ENCODE measurements at places on chromosomes 2 and 18.

- DNase-seq = no peak
These were observed 14.4 kb downstream of the RAB12 start for GRCh38 chr18:8623549-8624106.

DNA sequence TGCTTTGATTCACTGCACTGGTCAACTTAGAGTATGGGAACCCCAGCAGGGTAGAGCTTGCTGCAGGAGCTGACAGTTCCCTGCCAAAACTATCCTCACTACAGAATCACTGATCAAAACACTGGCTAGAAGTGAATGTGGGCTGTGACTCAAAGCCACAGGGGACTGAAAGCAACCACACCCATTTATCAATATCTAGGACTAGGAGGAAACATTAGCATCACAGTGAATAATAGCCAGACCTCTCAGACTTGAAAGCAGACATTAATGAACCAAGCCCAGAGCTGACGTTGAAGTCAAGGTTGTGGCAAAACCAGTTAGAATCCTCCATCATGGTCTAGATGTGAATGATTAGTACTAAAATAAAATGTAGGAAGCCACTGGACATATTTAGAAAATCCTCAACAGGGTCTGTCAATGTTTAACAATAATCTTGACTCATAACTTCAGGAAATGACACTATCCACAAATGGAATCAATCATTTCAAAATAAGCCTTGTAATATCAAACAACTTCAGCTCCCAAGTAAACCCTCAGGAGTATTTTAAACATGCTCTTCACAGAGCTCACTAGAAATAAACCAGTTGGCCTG, 131.4 kb downstream of the CDH20 start:
- no peak for DNase-seq

DNA sequence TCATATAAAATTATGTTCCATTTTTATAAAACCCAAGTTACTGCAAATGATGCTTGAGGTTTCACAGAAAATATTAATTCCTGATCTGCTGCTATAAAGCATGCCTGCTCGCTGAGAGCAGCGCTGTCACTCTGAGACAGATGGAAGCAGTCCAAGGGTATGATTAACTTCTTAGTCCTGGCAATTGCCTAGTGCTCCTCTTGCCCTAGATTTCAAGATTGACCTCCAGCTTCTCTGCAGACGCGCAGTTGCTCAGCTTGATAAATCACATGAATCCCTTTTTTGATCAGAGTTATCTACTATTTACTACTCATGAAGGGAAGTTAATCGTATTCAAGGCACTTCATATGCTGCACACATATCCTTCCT, 154.6 kb upstream of the REV1 start:
- DNase-seq = no peak

DNA sequence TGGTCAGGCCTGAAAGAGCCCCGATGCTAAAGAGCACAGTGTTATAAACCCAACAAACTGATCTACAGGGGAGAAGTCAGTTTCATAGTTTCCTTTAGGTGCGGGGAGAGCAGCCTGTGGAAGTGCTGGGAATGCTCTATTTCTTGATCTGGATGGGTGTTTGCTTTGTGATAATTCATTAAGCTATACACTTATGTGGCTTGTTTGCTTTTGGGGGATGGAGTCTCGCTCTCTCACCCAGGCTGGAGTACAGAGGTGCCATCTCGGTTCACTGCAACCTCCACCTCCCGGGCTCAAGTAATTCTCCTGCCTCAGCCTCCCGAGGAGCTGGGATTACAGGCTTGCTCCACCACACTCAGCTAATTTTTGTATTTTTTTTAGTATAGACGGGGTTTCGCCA, 30.1 kb upstream of the CEP68 start:
- no peak for DNase-seq

DNA sequence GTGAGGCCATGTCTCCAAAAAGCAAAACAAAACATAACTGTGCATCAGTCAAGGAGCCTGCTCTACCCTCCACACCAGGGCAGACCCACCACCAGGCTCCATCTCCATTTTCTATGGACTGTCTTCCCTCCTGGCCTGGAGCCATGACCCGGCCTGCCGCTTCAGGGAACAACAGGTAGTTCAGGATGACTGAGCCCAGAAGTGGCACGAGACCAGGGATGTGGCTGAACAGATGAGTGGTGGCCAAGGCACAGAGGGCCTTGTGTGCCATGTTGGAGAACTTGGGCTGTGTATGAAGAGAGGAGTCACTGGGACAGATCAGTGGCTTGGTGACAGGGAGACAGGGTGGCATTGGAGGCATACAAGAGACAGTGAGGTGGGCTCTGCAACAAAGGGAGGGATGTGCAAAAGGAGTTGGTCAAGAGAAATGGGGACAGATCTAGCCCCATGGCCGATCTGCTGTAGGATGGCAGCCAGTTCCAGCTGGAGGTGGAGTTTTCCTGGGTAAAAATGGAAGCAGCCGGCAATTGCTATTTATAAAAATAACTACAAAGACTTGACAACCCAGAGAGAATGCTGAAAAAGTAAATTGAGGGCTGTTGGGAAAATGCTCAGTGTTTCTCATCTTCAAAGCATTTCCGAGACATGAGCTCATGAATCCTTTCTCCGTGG, 35.0 kb downstream of the TMEM177 start:
- DNase-seq = no peak

DNA sequence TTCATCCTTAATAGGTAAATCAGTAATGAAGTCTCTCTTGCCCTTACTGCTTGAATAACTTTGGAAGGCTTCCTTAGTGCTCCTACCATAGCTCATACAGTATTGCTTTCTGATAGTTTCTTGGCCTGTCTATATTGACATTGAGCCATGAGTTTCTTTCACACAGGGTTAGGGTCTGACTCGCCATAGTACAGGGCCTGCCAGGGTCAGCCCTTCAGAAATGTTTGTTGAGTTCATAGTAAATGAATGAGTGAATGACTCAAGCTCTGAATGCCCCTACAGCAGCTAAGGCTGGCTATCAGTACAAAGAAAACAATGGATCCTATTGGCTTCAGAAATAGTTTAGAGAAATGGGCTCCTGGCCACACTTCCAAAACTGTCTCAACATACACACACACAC, 65.0 kb upstream of the LRATD1 start:
- DNase-seq = no peak

DNA sequence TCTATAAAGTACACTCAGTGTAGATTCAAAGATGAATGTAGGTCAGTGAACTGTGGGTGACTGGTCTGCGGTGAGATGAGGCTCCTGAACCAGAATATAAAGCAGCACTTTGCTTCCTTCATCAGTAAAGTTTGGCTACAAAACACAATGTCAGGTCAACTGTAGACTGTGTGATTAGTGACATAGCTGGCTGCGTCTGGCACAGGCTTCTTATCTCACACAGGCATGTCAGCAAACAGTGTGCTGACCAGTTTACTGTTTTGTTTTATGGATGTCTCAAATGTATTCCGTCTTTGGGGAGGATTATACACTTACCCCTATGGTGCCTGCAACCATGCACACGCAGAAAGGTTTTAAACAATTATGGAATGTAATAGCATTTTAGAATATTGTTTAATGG, 87.1 kb downstream of the ZNF236 start:
- DNase-seq = no peak

- peak; percentile 29 for DNase-seq
These were observed 62.0 kb downstream of the CACNB4 start for GRCh38 chr2:152036611-152037469.

GRCh38 chr2:24571828-24572442, 80.9 kb downstream of the NCOA1 start:
- no peak for DNase-seq

DNA sequence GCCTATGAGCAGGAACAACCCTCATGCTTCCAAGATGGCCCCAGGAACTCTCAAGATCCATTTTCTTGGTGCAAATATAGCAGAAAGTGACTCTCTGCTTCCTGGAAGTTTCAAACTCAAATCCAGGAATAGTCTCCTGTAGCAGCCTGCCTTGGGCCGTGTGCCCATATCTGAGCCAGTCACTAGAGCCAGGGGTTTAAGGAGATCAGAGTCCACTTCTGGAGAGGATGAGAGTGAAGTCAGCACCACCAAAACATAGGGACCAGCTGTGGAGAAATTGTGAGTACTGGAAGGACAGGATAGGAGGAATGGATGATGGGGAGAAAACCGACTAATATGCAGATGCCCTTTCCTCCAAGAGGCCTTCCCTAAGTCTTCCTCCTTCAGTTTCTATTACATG, 33.2 kb downstream of the PSD4 start:
- DNase-seq = no peak

DNA sequence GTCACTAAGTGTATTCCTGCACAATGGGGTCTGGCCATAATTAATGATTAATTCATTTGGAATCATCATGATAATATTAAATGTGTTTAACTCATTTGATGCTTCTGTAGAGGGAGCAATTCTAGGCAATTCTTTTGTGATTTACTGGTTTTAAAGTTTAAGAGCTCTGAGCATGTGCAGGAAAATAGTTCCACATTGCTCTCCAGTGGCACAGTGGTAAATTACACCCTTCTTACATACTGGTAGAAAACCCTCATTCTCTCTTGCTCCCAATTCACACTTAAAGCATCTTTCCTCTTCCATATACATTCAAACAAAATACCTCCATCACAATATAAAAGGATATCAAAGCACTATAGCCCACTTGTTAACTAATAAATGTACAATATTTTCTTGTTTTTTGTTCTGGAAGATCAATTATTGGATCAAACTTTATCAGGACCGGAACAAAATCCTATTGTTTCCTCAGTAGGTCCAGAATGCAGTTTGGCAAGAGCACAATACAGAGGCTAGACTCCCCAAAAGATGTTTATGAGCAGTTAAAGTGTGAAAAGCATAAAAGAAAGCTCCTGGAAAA, 844.3 kb downstream of the MBD2 start:
- no peak for DNase-seq

GRCh38 chr2:36147670-36148390, 207.7 kb upstream of the CRIM1 start:
- no peak for DNase-seq

GRCh38 chr2:134988994-134989605, 58.1 kb downstream of the MAP3K19 start:
- no peak for DNase-seq

DNA sequence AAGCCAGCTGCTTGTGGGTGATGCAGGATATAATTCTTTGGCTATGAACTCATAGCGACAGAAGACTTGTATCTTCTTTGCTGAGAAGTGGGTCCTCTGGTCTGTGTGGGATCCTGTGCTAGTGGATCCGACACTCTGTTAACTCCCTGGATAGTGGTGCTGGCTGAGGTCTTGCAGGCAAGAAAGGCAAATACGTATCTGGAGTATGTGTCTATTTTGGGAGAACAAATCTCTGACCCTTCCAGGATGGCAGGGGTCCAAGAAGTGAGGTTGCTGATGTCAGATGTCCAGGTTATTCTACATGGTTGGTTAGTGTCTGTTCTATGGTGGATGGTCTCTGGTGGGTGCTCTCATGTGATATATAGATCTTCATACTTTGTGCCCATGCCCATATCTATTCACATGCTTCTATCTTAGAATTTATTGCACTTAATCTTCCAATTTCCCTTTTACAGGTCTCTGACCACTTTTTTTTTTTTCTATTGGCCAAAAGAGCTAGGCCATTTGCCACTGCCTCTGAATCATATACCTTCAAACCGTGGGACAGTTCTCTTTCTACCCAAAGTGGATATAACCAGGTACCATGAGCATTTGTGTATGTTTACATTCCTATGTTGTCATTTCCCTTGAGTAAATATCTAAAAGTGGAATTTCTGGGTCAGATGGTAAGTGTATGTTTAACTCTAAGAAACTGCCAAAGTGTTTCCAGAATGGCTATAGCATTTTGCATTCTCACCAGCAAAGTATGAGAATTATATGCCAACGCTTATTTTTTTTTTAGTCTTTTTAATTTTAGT, 45.1 kb upstream of the RBMS1 start:
- DNase-seq = no peak

GRCh38 chr2:88320076-88320773, 132.3 kb downstream of the FOXI3 start:
- DNase-seq = no peak

- DNase-seq = no peak
These were observed 1387.7 kb downstream of the SUCLG1 start for GRCh38 chr2:83071352-83071751.

- no peak for DNase-seq
These were observed 235.4 kb upstream of the FANCL start for GRCh38 chr2:58476556-58476955.

DNA sequence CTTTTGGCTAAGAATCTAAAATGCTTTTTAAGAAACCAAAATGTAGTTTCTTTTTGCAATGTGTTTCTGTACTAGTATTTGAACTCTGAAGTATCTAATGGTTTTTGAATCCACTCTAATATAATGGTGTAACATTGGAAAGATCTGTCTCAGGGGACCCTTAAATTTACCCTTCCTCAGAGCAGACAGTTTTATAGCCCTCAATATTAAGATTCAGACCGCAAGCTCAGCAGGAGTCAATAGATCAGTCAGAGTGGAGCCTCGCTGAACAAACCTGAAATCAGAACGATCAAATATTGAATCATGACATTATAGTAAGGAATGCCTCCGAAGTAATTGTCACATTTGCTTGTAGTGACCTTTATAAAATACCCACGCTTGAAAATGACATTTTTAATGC, 18.3 kb downstream of the SGPP2 start:
- DNase-seq = no peak

DNA sequence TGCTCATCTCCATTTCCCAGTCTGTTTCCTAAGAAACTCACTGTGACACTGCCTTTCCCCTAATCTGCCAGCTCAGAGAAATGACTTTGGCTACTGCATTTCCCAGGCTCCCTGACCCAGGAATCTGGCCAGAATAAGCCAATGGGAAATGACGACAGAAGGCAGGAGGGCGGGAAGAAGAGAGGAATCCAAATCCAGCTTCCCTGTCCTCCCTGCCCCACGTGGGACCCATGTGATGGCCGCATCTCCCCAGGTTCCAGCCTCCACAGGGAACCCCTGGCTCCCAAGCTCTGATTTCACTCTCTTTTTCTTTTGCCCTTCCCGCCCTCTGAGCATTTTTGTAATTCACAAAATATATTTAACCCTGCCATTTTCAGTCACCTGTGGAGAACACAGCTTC, 37.8 kb upstream of the RAB12 start:
- DNase-seq = no peak

GRCh38 chr2:122138561-122138960, 383.1 kb downstream of the TSN start:
- DNase-seq = no peak

DNA sequence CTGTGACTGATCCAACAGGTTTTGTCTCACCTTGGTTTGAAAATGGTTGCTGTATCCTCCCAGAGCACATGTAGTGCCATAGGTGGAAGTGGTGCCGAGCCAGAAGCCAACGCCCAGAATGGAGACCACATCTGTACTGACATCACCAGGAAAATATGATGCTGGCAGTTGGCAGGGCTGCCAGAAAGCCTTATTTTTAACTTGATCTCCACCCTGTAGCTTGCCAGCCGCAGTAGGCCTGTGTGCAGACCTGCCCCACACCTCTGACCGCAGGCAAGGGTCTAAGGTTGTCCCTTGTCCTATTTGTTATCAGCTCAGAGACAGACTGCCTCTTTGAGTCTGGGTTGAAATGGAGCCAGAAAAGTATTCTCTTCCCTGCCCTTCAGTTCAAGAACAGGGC, 123.5 kb upstream of the EML6 start:
- no peak for DNase-seq
